ENCODE measurements at places on chromosomes 7 and 10.
A peak's percentile ranks its signal among the peaks of the same experiment; 100 is the strongest.

GRCh38 chr7:127359011-127359410, 33.5 kb downstream of the ZNF800 start:
- DNase-seq: no peak

GRCh38 chr7:77888998-77889397, 90.4 kb downstream of the PHTF2 start:
- DNase-seq: no peak

DNA sequence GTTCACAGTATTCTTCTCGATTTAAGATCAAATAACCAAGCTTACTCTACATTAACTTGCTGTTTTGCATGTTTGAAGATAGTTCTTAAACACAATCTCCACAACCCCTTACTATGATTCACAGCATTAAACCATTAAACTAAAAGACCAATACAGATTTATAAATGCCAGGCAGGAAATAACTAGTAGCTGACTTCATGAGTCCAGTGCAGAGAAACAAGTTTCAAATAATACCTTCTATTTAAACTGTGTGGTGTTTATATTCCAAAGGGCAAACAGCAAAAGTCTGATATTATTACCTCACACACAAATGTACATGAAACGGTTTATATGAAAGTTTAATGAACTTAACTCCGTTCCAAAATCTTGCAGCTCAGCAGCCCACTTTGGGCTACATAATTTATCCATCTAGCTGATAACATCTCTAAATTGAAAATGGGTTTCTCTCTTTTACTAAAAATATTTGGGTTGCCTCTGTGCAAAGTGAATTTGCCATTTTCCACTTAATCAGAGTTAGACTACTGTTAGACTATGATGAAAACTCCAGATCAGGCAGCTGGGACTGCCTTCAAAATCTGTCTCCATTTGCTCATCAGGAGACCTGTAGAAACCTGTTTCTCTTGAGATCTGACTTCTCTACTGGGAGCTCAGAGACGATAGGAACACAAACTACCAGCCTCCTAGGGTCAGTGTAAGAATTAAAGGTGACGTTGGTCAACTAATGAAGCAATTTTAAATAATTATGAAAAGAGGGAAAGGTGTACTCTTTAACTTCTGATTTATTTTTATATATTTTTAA, 287.3 kb downstream of the FZD1 start:
- DNase-seq: no peak

GRCh38 chr7:150994141-150994837, 3.5 kb downstream of the NOS3 start:
- no peak for DNase-seq

DNA sequence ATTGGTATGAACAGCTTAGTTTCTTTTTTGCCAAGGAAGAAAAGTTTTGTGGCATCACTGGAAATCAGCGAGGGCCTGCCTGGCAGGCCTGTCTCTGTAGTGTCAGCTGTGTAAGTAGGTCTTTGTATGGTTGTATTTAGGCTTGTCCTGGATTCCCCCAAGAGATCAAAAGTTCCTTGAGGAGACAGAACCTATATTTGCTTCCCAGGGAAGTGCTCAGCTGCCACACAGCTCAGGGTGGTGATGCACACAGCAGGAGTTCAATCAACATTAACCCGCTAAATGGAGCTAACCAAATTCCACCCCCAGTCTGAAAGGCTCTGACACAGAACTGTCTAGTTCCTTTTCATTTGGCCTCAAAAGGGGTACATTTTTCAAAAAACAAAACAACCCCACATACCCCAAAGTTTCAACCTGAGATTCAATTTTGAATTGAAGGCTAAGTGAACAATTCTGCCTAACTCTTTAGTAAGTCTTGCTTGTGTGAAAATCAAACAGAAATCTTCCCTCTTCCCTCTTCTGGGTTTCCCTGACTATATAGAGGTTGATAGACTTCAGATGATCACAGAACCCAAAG, 124.4 kb downstream of the CLEC2L start:
- no peak for DNase-seq

- no peak for DNase-seq
Observed at GRCh38 chr10:4943821-4944220, 19.4 kb upstream of the AKR1C1 start.

GRCh38 chr7:8176370-8177081, 85.4 kb downstream of the ICA1 start:
- DNase-seq: peak; percentile 19

DNA sequence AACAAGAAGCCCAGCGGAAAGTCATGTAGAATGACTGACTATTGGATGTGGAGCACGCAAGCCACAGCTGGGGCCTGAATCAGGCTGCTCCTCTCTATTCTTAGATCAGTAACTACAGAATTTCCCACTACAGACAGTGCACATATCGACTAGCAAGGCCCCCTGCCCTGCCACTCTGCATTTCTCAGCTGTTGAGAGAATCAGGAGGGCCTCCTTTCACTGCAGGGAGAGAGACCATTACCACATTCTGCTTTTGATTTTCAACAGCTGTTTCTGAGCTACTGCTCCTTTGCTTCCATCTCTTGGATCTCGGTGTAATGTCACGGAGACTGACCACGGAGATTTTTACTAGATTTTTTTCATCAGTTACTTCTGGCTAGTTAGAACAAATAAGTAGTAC, 73.8 kb downstream of the PON1 start:
- no peak for DNase-seq

- no peak for DNase-seq
Observed at GRCh38 chr10:103517234-103518085, 24.0 kb downstream of the NEURL1 start.

- peak; percentile 84 for DNase-seq
Observed at GRCh38 chr7:601595-602340, 82.1 kb upstream of the PDGFA start.

DNA sequence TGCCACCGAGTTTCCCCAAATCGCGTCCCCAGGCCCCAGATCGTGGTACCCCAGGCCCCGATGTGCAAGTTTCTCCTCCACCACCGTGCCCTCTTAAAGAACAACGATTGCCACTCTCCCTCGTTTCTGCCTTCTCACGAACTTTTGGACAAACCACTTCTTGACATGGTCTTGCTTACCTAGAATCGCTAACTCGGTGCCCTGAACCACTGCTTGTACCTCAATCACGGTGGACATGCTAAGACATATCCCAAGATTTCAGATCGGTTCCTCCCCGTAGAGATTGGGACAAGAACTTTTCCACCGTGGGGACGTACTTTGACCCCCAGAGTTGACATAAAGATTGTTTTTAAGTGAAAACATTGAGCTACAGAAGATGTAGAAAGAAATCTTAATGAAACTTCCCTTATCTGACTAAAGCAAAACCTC, 477 bp upstream of the ZC3HAV1 start:
- no peak for DNase-seq

- DNase-seq: no peak
Observed at GRCh38 chr10:122068844-122069243, 79.9 kb downstream of the TACC2 start.

- DNase-seq: no peak
Observed at GRCh38 chr7:135704074-135704473, 23.9 kb downstream of the SLC13A4 start.

DNA sequence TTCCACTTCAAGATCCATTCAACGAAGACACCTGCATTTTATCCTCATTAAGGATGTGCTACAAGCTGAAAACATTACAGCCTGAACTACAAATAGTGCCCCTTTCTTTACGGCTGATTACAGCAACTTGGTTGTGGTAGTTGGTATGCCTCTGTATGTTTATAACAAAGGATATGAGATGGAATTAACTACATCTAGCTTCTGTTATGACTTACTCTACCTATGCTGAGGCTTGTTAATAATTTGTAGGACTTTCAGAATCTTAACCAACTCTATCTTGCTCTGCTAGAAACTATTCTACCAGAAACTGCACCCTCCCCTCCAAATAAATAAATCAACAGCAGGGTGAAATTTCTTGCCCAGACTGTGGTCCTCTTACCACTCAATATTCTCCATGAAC, 448.1 kb downstream of the GRM8 start:
- DNase-seq: no peak

- no peak for DNase-seq
Observed at GRCh38 chr10:54478601-54479000, 322.4 kb downstream of the PCDH15 start.

- no peak for DNase-seq
Observed at GRCh38 chr10:17533731-17534130, 79.3 kb upstream of the ST8SIA6 start.

DNA sequence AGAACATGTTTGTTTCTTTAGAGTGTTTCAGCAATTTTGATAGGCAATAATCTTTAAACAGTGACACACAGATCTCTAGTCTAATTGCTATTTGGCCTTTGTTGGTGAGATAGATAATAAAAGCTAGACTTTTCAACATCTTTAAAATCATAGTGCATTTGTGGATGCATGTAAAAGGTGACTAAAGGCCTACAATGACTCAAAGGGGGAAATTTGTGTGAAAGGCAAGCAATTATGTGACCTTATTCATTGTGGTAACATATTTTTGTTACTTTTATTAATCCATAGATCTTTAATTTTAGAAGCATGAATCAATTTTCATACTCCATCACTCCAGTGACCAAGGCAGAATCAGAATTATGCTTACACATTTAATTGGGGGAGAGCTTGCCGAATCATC, 299.7 kb downstream of the DGKB start:
- DNase-seq: no peak

DNA sequence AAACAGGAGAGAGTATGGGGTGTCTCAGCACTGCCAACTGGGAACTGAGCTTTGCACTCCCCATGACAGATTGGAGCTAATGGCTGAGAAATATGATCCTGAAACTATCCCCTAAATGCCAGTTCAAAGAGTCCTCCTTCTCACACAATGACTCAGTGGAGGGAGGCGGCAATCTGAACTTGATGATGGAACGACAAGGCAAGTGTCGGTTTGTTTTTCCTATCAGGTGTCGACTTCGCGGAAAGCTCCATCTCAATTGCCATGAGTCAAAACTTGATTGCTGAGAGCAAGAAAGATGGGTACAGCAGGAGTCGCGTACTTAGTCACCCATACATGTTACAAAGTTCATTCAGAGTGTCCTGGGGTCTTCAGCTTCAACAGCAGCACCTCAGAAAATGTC, 52.5 kb downstream of the NPY start:
- no peak for DNase-seq

DNA sequence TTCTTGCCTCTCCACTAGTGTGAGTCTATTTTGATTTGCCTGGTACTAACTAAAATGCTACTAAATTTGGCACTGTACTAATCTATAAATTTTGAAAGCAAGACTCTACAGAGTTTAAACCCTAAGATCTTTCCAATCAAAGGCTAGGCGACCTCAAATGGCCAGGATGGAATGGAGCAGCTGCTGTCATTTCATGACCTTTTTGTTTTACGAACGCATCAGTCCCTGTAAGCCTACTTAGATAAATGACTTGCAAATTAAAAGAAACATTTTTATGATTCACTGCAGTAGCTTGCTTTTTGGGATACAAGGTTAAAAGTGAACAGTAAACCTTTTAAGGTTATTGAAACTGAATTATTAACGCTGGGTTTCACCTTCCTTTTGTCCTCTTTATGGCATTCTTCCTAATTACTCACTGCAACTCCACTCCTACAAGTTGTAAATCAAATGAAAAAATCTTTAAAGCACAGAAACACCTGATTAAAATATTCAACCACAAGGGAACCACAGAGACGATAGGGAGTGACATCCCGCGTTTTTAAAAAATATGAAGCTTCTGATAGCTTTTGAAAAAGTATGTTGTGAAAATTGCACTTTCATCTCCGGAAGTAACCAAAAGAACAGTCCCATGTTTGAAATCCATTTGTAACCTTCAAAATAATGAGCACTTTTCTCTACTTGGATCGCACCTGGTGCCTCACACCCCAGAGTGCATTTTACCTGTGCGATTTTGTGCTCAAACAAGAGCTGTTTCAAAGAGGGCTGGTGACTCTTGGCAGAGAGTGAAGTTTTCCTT, 595.1 kb downstream of the PARD3 start:
- no peak for DNase-seq

GRCh38 chr7:17600340-17600752, 301.9 kb downstream of the AHR start:
- DNase-seq: no peak

DNA sequence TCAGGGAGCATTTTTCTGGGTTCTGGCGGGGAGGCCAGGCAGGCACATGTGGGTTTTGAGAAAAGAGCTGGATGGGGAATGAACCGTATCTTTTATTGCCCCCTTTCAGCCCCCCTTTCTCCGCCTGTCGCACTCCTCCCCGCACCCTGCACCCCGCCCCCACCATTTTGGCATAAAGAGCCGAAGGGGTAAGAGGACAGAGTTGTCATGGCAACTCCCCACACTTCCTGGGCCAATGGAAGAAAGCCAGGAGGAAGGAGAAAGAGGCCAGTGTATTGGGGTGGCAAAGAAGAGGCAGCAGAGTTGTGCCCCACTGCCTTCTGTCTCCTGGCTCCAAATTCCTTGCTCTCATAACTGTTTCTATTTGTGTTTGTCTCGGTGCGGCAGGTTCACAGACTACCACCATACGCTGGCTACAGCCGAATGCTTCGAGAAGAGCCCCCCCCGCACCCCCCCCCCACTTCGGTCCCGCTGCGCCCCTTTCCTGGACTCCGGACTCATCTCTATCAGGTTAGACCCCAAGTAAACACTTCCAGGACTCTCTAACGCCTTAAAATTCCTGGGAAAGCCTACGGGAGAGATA, 3.4 kb downstream of the KCNIP2 start:
- no peak for DNase-seq

- no peak for DNase-seq
Observed at GRCh38 chr10:8596929-8597472, 542.5 kb downstream of the GATA3 start.

DNA sequence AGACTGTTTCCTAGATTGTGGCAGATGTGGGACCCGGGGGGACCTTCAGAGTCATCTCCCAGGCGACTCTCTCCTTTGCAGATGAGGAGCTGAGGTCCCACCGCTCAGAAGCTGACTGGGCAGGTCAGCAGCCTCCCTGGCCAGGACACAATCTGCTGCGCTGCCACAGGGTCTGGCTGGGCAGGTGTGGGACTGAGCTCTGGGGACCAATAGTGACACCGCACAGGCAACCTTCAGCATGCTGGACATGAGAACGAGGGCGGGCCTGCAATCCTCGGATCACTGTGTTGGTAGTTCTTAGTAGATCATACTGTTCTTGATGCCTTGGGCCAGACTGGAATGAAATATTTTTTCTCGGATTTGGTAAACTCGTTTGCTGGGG, 20.5 kb upstream of the CRYGN start:
- DNase-seq: no peak

- DNase-seq: no peak
Observed at GRCh38 chr7:51639661-51640334, 323.2 kb upstream of the COBL start.

DNA sequence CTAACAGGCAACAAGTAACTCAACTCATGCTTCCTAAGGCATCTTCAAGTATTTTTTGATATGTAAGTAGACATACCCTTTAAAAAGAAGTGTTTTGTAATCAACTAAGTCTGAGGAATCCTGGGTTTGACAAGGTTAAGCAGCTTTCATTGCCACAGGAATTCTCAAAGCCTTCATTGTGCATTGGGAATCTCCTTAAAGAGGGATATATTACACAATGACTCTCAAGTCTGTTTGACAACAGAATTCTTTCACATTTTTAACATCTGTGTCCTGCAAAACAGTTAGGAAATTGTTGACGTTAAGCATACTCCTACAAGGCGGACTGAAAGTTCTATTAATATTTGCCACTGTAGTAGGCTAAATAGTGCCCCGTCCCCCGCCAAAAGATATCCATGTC, 71.4 kb downstream of the SGMS1 start:
- no peak for DNase-seq

GRCh38 chr10:17644485-17644943, 563 bp downstream of the STAM start:
- no peak for DNase-seq

GRCh38 chr10:117216611-117217195, 19.4 kb downstream of the KCNK18 start:
- peak; percentile 67 for DNase-seq

- DNase-seq: no peak
Observed at GRCh38 chr10:126321440-126321839, 66.8 kb downstream of the ADAM12 start.

Measured in activated naive CD4-positive, alpha-beta T cell (primary cell).